ENCODE measurements at places on chromosomes 6 and 20.

GRCh38 chr6:157652601-157653363 lies 170.3 kb upstream of the SNX9 start:
- no peak for DNase-seq

- no peak for DNase-seq
These were observed 830.9 kb upstream of the GJE1 start for GRCh38 chr6:141301779-141302178.

GRCh38 chr20:40583205-40583604 lies 105.8 kb downstream of the MAFB start:
- no peak for DNase-seq

- no peak for DNase-seq
These were observed 84.3 kb downstream of the MBOAT1 start for GRCh38 chr6:20128018-20128417.

DNA sequence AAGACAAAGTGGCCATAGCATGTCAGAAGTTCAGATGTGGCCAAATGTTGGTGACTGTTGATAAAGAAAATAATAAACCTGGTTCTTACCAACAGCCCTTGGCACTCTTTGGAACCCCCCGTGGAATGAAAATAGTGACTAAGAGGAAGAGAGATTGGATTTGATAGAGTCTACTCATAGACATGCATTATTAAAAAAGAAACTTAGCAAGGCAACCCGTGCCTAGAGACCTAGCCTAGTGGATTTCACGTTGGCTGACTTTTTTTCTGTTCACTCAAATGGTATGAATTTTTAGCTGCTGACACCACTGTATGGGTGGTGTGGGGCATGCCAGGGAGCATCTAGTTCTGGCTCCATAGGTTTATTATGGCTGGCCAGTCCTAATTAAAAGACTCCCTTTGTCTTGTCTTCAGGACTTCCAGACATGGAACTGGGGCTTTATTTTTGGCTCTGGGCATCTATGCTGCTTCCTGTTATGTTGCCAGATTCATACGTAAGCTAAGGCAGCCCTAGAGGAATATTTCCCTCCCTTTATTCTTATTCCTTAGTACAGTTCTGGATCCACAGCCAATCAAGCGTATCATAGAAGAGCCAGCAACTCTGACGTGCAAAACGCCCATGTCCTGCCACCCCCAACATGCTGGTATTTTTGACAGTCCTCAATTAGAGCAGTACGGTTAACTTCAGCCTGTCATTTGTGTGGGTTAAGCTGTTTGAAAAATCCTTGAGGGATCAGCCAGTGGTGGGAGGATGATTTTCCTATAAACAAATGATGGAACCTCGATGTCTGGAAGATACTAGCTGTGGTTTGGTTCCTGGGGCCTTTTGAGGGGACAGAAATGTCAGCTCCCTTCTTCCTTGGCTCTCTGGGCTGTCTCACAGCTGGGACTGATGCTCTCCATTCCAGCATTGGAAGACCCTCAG lies 127.5 kb downstream of the ISM1 start:
- no peak for DNase-seq

DNA sequence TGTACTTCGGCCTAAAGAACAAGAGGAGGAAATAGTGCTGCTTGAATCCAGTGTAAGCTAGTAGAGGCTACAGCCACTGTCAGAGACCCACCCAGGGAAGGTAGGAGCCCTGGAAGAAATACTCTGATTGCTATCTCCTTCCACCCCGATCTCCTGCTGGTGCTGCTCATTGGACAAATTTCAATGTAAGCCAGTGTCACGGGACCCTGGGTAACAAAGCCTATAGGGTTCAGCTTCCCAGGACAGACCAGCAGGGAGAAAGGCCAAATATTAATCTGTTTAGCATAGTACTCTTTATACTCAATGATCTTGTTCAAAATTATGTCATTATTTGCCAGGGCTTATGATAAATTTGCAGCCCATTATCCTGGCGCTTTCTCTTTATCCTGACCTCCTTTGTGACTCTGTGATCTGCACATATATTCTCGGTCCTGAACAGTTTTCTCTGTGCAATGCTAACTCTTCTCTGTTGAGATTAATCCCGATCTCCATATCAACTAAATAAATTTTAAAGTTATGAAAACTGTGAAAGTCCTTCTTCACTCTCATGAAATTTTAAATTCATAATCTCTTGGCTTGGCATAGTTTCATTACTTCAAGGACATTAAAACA lies 218.8 kb upstream of the PREP start:
- no peak for DNase-seq

DNA sequence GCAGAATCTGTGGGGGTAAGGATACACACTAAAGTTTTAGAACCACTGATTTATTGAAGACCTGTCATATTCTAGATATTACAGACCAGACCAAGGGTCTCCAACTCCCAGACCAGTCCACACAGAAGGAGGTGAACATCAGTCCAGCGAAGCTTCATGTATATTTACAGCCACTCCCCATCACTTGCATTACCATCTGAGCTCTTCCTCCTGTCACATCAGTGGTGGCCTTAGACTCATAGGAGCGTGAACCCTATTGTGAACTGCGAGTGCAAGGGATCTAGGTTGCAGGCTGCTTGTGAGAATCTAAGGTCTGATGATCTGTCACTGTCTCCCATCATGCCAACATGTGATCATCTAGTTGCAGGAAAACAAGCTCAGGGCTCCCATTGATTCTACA lies 5.0 kb upstream of the BCLAF1 start:
- no peak for DNase-seq

Data from stimulated activated CD4-positive, alpha-beta T cell treated with anti-CD3 and anti-CD28 coated beads, Interleukin-4, amount 100 ng/mL, for 24 hours (primary cell).